ENCODE measurements at places on chromosomes 16 and 17. TPM values are rescaled to one million over a fixed set of nuclear protein-coding genes. Genes with fewer than 3 reads are reported as not detected.

Gene SLC7A6
- 47.3 TPM for polyA plus RNA-seq

Gene C1QL1
- 0.23 TPM for polyA plus RNA-seq

Gene KRTAP3-1
- 0.09 TPM for polyA plus RNA-seq

Gene ATP5PD
- 390 TPM for polyA plus RNA-seq

Gene PPP1R27
- polyA plus RNA-seq: 0.94 TPM

Gene EFNB3
- polyA plus RNA-seq: 0.52 TPM

Data from thymus (tissue), 14 donors.